Ureter (tissue), 1 donor: ENCODE measurements at places on chromosomes 12 and 14. TPM values are rescaled to one million over a fixed set of nuclear protein-coding genes. Genes with fewer than 3 reads are reported as not detected.

Gene MTA1
- 169 TPM for total RNA-seq

Gene PPM1H
- total RNA-seq: 16.2 TPM

Gene SERPINA10
- not detected for total RNA-seq

Gene KRT78
- total RNA-seq: not detected

Gene RPGRIP1
- 0.49 TPM for total RNA-seq

Gene OR4K1
- not detected for total RNA-seq

Gene SDR9C7
- total RNA-seq: not detected

Gene PIWIL1
- total RNA-seq: not detected

Gene PRR4
- total RNA-seq: 7.3 TPM

Gene CAPS2
- total RNA-seq: 11.4 TPM

Gene FGF6
- not detected for total RNA-seq

Gene PLEKHG7
- total RNA-seq: 4.2 TPM

Gene ALX1
- 0.26 TPM for total RNA-seq

Gene KRT79
- total RNA-seq: not detected

Gene ADAMTS20
- not detected for total RNA-seq

Gene PLEKHH1
- total RNA-seq: 46.3 TPM

Gene BTBD6
- total RNA-seq: 36.3 TPM

Gene CABP1
- total RNA-seq: 5.9 TPM

Gene KRT2
- not detected for total RNA-seq

Gene ACVRL1
- 46.8 TPM for total RNA-seq

Gene EML5
- total RNA-seq: 2.0 TPM

Gene TPPP2
- total RNA-seq: 0.62 TPM

Gene TAS2R30
- 11.8 TPM for total RNA-seq

Gene WDR20
- total RNA-seq: 45.7 TPM

Gene OR6C74
- total RNA-seq: not detected

Gene TCL1B
- total RNA-seq: not detected

Gene CLEC2B
- total RNA-seq: 8.7 TPM

Gene TMEM132D
- total RNA-seq: not detected

Gene FBXO21
- 47.1 TPM for total RNA-seq

Gene SLC6A15
- total RNA-seq: 0.31 TPM

Gene MYH6
- not detected for total RNA-seq

Gene LRIG3
- 56.1 TPM for total RNA-seq

Gene SYT10
- total RNA-seq: 0.16 TPM

Gene TSPAN8
- total RNA-seq: 2.1 TPM

Gene GTF2H3
- 44.1 TPM for total RNA-seq

Gene SMIM10L1
- 7.7 TPM for total RNA-seq

Gene PROX2
- 0.13 TPM for total RNA-seq
